Activated T-cell treated with anti-CD3 and anti-CD28 coated beads, Interleukin-2, amount 50 U/mL, for 4 hours (primary cell): ENCODE measurements at places on chromosomes 4 and X.
A peak's percentile ranks its signal among the peaks of the same experiment; 100 is the strongest.

GRCh38 chrX:40511258-40511657 is 69.5 kb upstream of the ATP6AP2 start:
- DNase-seq: no peak

- peak; percentile 61 for DNase-seq
Observed at GRCh38 chrX:41085512-41085877, 250 bp downstream of the USP9X start.

DNA sequence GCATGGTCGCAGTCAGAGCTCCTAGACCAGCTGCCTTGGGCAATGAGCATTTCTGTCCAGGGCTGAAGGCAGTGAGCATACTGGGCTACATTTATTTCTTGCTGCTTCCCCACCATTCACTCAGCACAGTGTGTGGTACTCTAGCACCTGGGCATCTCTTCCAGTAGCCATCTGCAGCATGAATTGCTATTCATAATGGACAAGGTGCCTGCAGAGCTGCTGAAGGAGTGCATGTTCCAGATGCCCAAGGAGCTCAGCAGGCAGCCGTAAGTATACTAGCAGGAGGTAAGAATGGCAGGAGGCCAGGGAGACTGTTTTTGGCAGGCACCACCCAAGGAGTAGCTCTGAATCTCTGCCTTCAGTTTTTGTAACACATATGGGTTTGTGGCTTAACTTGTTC is 110.4 kb upstream of the RXFP1 start:
- no peak for DNase-seq

DNA sequence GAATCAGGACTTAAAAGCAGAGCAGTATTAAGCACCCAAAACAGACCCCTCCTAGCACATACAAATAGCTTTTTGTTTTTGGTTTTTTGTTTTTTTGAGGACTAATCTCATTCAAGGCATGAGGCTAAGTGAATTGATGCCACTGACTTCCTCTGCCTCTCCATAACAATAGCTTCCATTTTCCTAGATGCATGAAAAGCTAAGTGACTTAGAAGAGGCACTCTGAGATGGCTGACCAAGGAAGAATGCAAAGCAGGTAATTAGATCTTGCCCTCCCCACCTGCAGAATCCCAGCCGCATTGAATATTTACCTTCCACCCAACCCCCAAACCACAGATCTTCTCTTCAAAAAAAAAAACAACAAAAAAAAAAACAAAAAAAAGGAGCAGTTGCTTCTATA is 7.4 kb upstream of the KDR start:
- no peak for DNase-seq

- no peak for DNase-seq
Observed at GRCh38 chr4:54054501-54054900, 9.9 kb downstream of the CHIC2 start.
